ELF-1 (cell line): ENCODE measurements at places on chromosomes 4 and X.

DNA sequence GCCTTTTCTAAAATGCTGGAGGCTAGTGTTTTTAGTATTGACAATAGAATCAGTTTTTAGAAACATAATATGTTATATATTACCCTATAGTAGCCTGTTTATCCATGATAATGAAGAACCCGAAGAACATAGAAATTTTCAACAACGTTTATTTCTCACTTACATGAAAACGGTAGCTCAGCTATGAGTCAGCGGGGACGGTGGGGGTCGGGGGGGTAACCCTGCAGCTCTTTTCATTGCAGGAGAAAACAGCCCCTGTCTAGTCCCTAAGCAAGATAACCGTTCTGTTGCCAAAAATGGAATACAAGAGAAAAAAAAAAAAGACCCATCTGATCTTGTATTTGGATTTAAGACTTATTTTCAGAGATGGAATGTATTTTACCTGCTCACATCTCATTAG lies 1758.4 kb upstream of the AGA start:
- DNase-seq: no peak

- DNase-seq: no peak
Observed at GRCh38 chrX:132505116-132505515, 16.3 kb upstream of the MBNL3 start.

DNA sequence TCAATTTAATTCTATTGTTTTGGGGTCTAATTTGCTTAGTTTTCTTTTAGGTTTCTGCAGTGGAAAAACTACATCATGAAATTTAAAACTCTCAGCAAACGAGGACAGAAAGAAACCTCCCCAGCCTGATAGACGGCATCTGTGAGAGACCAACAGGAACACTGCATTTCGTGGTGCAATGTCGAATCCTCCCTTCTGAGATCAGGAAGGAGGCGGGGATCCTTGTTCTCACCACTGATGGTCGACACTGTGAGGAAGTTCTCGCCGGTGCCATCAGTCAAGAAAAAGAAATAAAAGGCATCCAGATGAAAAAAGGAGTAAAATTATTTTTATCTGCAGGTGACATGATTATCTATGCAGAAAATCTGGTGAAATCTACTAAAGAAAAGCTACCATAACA lies 16.5 kb downstream of the GAK start:
- DNase-seq: no peak

- peak; percentile 71 for DNase-seq
Observed at GRCh38 chrX:150543230-150544155, 24.9 kb upstream of the MTM1 start.

GRCh38 chr4:151475035-151475714 lies 66.2 kb downstream of the FHIP1A start:
- DNase-seq: no peak

DNA sequence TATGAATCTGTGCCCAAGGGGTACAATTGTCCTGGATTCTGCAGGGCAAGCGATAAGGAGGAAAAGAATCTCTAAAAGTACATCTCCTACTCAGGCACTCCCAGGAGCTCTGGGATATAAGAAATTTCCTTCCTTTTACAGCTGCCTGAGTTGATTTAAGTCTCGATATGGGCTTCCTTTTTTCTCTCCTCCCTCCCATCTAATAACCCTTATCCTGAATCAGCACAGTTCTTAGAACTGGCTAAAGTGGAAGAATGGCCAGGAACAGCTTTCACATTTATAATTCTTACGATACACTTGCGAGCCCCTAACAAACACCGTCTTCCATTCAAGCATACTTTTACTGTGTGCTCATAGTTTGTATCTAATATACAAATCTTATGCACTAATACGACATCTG lies 21.2 kb downstream of the LRP2BP start:
- no peak for DNase-seq
